Stimulated activated naive CD8-positive, alpha-beta T cell treated with anti-CD3 and anti-CD28 coated beads, Interleukin-15, Interleukin-2, amounts not matched to agents 100 U/mL and 50 U/mL, for 24 hours (primary cell): ENCODE measurements at places on chromosomes 3 and 15.

- no peak for DNase-seq
Measured at GRCh38 chr3:24492971-24493551, 1.6 kb downstream of the THRB start.

- no peak for DNase-seq
Measured at GRCh38 chr15:74960995-74961588, 4.5 kb upstream of the RPP25 start.

GRCh38 chr3:63050548-63051177, 175.4 kb upstream of the CADPS start:
- DNase-seq = no peak

DNA sequence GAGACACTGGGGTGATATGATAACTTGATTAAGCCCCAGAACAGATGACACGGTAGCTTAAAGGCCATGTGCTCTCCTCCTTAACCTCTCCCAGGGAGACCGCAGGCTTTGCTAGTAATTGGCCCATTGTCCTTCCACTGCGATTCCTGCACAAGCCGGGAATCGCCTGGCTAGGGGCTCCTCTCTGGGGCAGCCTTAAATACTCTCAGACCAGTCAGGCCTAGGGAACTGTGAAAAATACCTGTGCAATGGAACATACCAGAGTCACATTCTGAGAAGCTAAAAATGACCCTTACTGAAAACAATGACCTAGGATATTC, 56.3 kb downstream of the CPN2 start:
- no peak for DNase-seq

DNA sequence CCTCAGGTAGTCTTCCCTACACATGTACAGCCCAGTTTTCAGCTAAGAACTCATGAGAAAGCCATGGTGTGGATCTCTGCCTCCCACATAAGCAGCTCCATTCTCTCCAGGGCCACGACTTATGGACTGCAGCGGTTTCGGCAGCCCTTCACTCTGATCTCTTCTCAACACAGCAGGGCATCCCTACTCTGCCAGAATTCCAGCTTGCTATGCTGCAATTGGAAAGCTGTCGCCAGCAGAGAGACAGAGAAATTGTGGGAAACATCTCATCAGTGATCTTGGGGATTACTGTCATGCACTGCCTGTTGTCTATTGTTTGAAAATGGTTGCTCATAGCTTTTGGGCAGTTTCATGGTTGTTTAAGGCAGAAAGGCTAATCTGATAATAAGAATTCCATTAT, 11.9 kb upstream of the BLM start:
- DNase-seq = no peak

DNA sequence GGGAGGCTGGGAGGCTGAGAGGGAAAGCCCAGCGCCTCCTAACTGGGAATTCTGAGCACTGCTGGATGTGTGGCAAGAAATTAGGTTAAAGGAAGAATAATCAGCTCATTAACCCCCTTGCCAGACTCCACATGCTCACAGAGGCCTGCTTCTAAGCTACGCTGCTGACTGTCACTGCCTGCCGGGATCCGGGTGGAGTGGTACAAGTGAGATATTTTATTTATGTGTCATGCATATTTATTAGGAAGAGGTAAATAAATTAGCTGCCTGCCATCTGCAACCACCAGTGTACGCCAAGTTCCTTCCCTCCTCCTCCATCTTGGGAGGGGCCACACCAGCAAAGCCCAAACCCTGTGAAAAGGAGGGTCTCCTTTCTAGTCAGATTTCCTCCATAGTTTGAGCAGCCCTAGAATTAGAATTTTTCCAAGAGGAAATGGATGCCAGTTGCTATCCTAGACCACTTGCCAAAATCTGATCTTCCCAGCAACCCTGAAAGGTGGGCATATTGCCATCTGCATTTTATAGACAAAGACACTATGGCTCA, 43.5 kb upstream of the GRIP2 start:
- DNase-seq = no peak

GRCh38 chr3:58924578-58924977, 125.2 kb downstream of the CFAP20DC start:
- DNase-seq = no peak

DNA sequence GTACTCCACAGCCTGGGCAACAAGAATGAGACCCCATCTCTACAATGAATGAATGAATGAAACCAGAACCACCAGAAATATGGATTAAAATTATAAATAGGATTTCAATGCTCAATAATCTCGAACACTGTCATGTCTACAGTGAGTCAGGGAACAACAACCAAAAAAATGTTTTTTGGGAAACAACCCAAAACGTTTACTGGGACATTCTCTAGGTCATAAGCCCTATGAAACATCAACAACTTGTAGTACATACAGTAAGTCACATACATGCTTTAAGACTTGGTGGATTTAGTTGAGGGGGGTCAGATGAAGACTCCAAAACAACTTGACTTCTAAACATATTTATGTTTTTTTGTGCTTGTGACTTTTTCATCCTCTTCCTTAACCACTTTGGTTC, 511.2 kb downstream of the FOXP1 start:
- no peak for DNase-seq

DNA sequence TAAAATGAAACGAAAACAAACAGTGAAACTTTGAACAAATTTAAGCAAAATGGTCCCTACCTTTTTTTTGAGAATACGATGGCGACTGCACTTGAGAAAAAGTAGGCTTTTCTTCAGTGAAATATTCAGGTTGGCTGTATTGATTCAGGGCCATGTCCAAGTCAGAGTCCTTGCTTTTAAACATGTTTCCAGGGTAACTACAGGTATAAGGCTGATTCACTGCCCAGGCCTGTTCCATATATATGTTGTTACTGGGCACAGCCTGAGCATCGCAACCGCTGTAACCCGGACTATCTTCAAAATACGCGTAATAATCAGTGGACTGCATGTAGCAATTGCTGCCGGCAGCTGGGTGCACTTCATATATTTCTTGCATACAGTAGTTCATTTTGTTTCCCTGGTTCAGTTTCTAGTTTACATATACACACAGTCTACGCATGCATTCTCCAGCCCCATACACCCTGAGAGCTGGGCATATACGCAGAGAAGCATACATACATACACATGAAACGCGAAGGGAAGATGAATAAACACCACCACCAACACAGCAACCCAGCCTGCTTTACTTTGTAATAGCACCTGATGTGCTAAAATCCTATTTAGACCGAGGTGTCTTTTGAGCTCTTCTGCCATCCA, 220.0 kb downstream of the NR1D2 start:
- no peak for DNase-seq

- DNase-seq = no peak
Measured at GRCh38 chr3:167116120-167116922, 263.8 kb downstream of the ZBBX start.

GRCh38 chr3:20808864-20809263, 622.9 kb upstream of the SGO1 start:
- DNase-seq = no peak

- no peak for DNase-seq
Measured at GRCh38 chr3:120048355-120049041, 45.7 kb downstream of the GSK3B start.
